CD4-positive, alpha-beta T cell (primary cell): ENCODE measurements at places on chromosomes 7 and 10. TPM values are rescaled to one million over a fixed set of nuclear protein-coding genes. Genes with fewer than 3 reads are reported as not detected.
A peak's percentile ranks its signal among the peaks of the same experiment; 100 is the strongest.

Gene CAV2
- not detected for total RNA-seq

GRCh38 chr10:97771055-97771891 lies 526 bp downstream of the SFRP5 start:
- no peak for DNase-seq

GRCh38 chr10:72719941-72720592 lies 28.1 kb downstream of the MCU start:
- DNase-seq = no peak

GRCh38 chr10:43046288-43046991 lies 30.4 kb upstream of the RET start:
- no peak for DNase-seq

Gene OR2A7
- 5.4 TPM for total RNA-seq

Gene CUL1
- total RNA-seq = 31.2 TPM

DNA sequence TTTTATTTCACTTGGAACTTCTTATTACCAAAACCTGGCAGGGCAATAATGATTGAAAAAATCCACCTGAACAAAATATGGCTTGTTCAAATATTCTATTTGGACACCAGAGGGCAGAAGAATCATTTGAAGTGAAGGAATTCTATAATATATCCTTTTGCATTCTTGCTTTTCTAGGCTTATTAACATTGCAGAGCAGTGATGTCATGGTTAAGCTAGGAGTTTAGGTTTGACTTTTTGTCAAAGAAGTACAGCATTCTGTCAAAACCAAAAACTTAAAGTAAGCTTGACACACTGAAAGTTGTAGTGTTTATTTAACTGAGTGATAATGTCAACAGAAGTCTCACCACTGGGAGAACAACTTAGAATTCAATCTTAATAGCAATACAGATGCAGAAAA lies 156.0 kb downstream of the SEMA3D start:
- DNase-seq = no peak

GRCh38 chr7:142053988-142054387 lies 57.5 kb upstream of the MGAM2 start:
- no peak for DNase-seq

- DNase-seq = no peak
These were observed 926.5 kb upstream of the GHITM start for GRCh38 chr10:83212632-83213334.

Gene COL28A1
- total RNA-seq = 0.22 TPM

- peak; percentile 43 for DNase-seq
These were observed 10.4 kb downstream of the NUB1 start for GRCh38 chr7:151351967-151352366.

- DNase-seq = no peak
These were observed 352.4 kb downstream of the GALNT17 start for GRCh38 chr7:71484380-71484779.

Gene IKZF1
- total RNA-seq = 297 TPM

Gene CPA2
- not detected for total RNA-seq

Gene PHKG1
- 11.5 TPM for total RNA-seq

DNA sequence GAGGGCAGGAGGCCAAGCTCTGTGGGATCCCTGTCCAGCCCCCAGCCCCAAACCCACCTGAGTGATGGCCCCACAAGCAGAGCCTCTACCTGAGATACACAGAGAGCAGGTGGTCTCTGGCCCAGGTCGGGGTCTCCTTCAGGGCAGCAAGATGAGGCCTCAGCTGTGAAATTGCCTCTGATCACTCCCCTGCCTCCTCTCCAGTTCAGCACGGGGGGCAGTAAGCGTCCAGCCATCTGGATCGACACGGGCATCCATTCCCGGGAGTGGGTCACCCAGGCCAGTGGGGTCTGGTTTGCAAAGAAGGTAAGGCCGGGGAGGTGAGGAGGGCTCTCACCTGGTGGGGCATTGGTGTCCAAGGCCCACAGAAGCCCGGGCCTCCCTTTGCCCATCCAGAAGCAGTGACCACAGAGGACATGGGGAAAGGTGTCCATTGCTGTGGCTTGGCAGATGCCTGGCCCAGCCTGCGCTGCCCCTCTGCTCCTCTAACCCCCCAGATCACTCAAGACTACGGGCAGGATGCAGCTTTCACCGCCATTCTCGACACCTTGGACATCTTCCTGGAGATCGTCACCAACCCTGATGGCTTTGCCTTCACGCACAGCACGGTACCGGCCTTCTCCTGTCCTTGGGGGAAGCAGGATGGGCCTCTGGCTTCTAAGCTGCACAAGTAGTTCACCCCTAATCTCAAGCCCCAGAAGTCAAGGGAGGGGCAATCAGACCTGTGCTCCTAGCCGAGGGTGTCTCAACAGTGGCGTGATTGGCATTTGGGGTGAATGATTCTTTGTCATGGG lies 3.1 kb downstream of the CPA1 start:
- DNase-seq = no peak

Gene SEMA4G
- total RNA-seq = 1.1 TPM
